ENCODE measurements at places on chromosomes 11 and 22. TPM values are rescaled to one million over a fixed set of nuclear protein-coding genes. Genes with fewer than 3 reads are reported as not detected.
A peak's percentile ranks its signal among the peaks of the same experiment; 100 is the strongest.

DNA sequence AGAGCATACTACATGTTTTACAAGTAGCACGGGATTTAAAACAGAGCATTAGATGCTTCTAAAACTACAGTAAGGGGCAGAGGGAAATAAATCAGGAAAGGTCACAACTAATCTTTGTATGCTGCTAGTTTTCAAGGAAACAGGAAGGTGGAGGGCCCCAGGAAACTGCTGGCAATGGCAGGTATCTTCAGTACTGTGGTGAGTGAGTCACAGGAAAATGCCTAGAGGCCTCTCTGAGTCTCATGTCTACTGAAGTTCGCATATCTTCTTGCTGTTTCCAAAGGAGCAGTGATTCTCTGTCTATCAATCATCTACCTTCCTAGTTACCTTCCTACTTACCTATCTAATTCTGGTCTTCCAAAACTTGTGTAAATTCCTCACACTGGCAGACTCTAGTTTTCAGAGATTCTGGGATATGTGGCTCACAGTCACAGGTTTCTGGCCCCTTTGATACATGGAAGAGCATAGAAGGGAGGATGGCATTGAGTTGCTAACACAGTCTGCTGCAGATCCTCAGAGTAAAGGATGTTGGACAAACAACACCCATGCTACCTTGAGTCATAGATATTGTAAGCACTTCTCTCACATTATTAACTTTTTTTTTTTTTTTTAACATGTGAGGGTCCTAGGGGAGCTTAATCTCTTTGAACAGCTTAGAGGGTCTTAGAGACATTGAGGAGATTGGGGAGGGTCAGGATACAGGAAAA lies 58.8 kb upstream of the SYN3 start:
- H3K27ac ChIP-seq: no peak overlapping the region
- peaks cover 2% of the 10 kb centered on the region for H3K27me3 ChIP-seq
- H3K4me3 ChIP-seq: no peak overlapping the region
- no peak for DNase-seq

Gene DAGLA
- 4.8 TPM for total RNA-seq

DNA sequence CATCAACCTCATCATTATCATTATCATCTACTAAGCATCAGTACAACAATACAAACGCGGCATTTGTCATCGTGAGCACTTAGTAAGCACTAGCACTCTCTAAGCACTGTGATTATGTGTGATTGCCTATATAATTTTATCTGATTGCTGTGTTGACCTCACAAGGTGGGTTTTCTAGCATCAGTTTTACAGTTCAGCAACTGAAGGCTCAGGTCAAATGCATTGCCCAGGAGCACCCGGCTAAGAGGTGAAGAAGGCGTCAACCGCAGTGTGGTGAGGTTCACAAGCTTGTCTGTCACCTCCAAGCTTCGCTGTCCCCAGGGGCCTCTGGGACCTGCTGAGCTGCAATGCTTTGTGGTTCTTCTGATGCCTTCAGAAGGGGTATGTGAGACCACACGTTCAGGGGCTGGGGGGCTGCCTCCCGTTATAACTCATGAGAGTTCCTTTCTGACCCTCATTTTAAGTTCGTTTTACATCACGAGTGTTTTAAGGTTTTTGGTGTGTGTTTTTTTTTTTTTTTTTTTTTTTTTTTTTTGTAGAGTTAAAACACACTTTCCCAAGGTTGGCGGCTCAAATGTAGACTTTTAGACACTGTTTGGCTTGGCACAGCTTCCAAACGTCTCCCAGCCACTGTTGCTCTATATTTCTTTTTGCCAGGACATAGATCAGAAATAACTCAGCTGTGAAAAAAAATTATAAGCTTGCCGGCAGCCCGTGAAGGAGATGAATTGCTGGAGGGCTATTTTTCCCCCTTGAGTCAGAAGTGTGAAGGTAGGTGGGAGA lies 33.8 kb upstream of the SCUBE1 start:
- H3K27me3 ChIP-seq: peaks cover 40% of the 10 kb centered on the region
- peaks cover 30% of the 10 kb centered on the region for H3K4me1 ChIP-seq

DNA sequence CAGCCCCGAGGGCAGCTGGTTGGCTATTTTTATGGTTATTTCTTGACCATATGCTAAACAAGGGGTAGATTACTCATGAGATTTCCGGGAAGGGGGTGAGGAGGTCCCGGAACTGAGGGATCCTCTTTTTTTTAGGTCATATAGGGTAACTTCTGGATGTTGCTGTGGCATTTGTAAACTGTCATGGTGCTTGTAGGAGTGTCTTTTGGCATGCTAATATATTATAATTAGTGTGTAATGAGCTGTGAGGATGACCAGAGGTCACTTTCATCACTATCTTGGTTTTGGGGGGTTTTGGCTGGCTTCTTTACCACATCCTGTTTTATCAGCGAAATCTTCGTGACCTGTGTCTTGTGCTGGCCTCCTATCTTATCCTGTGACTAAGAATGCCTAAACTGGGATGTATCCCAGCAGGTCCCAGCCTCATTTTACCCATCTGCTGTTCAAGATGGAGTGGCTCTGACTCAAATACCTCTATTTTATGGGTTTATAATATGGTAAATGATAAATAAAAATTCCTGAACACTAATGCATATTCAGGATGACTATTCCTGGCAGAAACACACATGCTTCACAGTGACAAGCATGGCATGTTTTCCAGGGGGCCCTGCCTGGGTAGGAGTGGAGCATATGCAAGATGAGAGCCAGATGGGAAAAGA lies 11.2 kb downstream of the KREMEN1 start:
- no peaks in the 10 kb centered on the region for H3K36me3 ChIP-seq
- DNase-seq: no peak
- H3K4me1 ChIP-seq: peaks cover 4% of the 10 kb centered on the region
- H3K27me3 ChIP-seq: no peaks in the 10 kb centered on the region
- no peak overlapping the region for H3K4me3 ChIP-seq

GRCh38 chr11:10329935-10330334 lies 25.1 kb downstream of the ADM start:
- DNase-seq: no peak
- H3K27me3 ChIP-seq: no peaks in the 10 kb centered on the region
- no peak overlapping the region for H3K27ac ChIP-seq
- H3K4me3 ChIP-seq: no peak overlapping the region

GRCh38 chr11:3207526-3208189 lies 11.0 kb downstream of the MRGPRG start:
- peak; percentile 67 for DNase-seq
- H3K27ac ChIP-seq: no peak overlapping the region
- peaks cover 4% of the 10 kb centered on the region for H3K36me3 ChIP-seq
- H3K4me3 ChIP-seq: no peak overlapping the region

Gene TRPM5
- not detected for total RNA-seq

- DNase-seq: no peak
- no peaks in the 10 kb centered on the region for H3K36me3 ChIP-seq
- H3K4me1 ChIP-seq: peaks cover 6% of the 10 kb centered on the region
Observed at GRCh38 chr11:93850594-93851018, at the start of gene VSTM5. Gene VSTM5, minus strand, starts transcription at chr11:93850618. Its CDS starts 116 bp downstream, at chr11:93850502.

GRCh38 chr11:120403966-120404365 lies 67.8 kb downstream of the ARHGEF12 start:
- H3K4me1 ChIP-seq: peaks cover 45% of the 10 kb centered on the region
- no peak overlapping the region for H3K27ac ChIP-seq
- no peak overlapping the region for H3K4me3 ChIP-seq
- no peaks in the 10 kb centered on the region for H3K27me3 ChIP-seq

GRCh38 chr11:86916330-86916729 lies 38.9 kb downstream of the FZD4 start:
- peaks cover 12% of the 10 kb centered on the region for H3K36me3 ChIP-seq
- peak overlapping the region; percentile 97 for H3K27ac ChIP-seq
- no peaks in the 10 kb centered on the region for H3K27me3 ChIP-seq
- H3K4me3 ChIP-seq: no peak overlapping the region
- no peak for DNase-seq

Gene SERPING1
- 4.6 TPM for total RNA-seq

DNA sequence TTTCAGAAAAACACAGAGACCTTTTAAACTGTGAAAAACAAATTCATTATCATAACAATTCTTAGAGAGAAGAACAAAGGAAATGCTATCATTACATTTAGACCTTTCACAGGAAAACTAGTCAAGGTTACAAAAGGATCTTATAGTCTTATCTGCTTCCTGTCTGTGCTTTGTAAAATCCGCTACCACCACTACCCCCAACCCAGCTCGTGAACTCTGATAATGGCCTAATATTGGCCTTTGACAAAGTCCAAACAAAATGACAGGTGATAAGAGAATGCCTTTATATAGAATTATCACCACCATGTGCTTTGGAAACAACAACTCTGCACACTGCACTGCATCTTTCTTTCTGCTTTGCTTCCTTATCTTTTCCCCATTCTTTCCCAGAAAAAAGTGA lies 272.5 kb downstream of the SBF2 start:
- no peak for DNase-seq
- no peak overlapping the region for H3K4me3 ChIP-seq
- no peak overlapping the region for H3K27ac ChIP-seq
- H3K27me3 ChIP-seq: no peaks in the 10 kb centered on the region

DNA sequence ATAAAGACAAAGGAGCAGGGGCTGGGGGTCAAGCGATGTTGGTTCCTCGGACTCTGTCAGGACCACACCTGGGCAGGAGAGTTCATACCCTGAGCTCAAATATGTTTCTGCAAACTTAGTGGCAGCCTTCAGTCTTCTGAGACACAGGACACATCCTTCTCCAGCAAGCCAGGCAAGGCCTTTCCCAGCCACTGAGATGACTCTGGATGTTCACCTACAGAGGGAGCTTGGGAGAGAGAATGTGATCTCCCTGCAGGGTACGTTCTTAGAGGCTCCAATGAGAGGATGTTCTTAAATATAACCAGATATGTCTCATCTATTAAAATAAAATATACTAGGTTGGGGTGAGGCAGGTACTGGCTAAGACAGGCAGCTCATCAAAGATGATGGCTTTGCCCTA lies 461.5 kb downstream of the OPCML start:
- H3K27me3 ChIP-seq: peaks cover 14% of the 10 kb centered on the region
- no peak for DNase-seq
- H3K27ac ChIP-seq: no peak overlapping the region

DNA sequence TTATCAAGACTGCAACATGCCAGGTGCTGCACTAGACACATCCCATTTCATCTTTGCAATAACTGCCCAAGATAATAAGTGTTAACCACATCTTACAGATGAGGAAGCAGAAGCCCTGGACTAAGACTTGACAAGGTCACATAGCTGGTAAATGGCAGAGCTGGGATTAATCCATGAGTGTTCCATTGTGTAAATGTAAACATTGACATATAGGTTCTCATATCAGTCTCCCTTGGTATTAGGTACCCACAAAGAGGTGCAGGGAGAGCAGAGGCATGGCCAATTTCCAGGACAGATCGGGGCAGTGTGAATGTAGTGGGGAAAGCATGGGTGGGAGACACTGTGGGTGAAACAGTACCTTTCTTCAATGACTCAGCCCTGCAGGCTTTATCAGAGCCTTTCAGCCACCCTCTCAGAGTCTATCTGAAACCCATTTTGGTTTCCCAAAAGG lies 17.9 kb downstream of the MICAL2 start:
- H3K27me3 ChIP-seq: no peaks in the 10 kb centered on the region
- H3K27ac ChIP-seq: no peak overlapping the region
- no peak for DNase-seq
- peaks cover 11% of the 10 kb centered on the region for H3K36me3 ChIP-seq

GRCh38 chr11:119427279-119427678 lies 4.3 kb upstream of the THY1 start:
- no peak overlapping the region for H3K27ac ChIP-seq
- H3K4me3 ChIP-seq: no peak overlapping the region
- H3K4me1 ChIP-seq: peaks cover 23% of the 10 kb centered on the region
- H3K27me3 ChIP-seq: no peaks in the 10 kb centered on the region
- DNase-seq: no peak

- peaks cover 20% of the 10 kb centered on the region for H3K27me3 ChIP-seq
- no peak overlapping the region for H3K4me3 ChIP-seq
- H3K36me3 ChIP-seq: no peaks in the 10 kb centered on the region
- H3K27ac ChIP-seq: no peak overlapping the region
Observed at GRCh38 chr11:79570104-79570503, 129.3 kb upstream of the TENM4 start.

Gene SULT4A1
- total RNA-seq: 2.9 TPM

Gene RASGRP2
- 4.7 TPM for total RNA-seq

- H3K27me3 ChIP-seq: no peaks in the 10 kb centered on the region
- DNase-seq: no peak
- H3K4me1 ChIP-seq: no peaks in the 10 kb centered on the region
- H3K27ac ChIP-seq: no peak overlapping the region
- no peak overlapping the region for H3K4me3 ChIP-seq
- H3K36me3 ChIP-seq: no peaks in the 10 kb centered on the region
Observed at GRCh38 chr11:64216879-64217278, 9.1 kb downstream of the TRPT1 start.

- H3K36me3 ChIP-seq: peaks cover 5% of the 10 kb centered on the region
- peaks cover 32% of the 10 kb centered on the region for H3K4me1 ChIP-seq
- no peak overlapping the region for H3K27ac ChIP-seq
- H3K27me3 ChIP-seq: no peaks in the 10 kb centered on the region
- DNase-seq: no peak
Observed at GRCh38 chr11:116928102-116928777, 90.8 kb upstream of the APOA1 start.

Gene YPEL4
- not detected for total RNA-seq

Gene WNT11
- 24.5 TPM for total RNA-seq
